ENCODE measurements at places on chromosomes 2 and 18.

- DNase-seq, result no peak
Observed at GRCh38 chr2:215354771-215355695, 43.2 kb downstream of the ATIC start.

GRCh38 chr2:216974321-216975302 lies 114.7 kb upstream of the TNP1 start:
- DNase-seq, result no peak

- DNase-seq, result peak; percentile 79
Observed at GRCh38 chr2:212299943-212300342, 238.7 kb downstream of the ERBB4 start.

- no peak for DNase-seq
Observed at GRCh38 chr2:197556456-197556855, 40.6 kb downstream of the MOB4 start.

GRCh38 chr18:3179430-3180089 lies 40.2 kb downstream of the MYOM1 start:
- no peak for DNase-seq

GRCh38 chr2:1898461-1899395 lies 154.4 kb upstream of the PXDN start:
- DNase-seq, result no peak

DNA sequence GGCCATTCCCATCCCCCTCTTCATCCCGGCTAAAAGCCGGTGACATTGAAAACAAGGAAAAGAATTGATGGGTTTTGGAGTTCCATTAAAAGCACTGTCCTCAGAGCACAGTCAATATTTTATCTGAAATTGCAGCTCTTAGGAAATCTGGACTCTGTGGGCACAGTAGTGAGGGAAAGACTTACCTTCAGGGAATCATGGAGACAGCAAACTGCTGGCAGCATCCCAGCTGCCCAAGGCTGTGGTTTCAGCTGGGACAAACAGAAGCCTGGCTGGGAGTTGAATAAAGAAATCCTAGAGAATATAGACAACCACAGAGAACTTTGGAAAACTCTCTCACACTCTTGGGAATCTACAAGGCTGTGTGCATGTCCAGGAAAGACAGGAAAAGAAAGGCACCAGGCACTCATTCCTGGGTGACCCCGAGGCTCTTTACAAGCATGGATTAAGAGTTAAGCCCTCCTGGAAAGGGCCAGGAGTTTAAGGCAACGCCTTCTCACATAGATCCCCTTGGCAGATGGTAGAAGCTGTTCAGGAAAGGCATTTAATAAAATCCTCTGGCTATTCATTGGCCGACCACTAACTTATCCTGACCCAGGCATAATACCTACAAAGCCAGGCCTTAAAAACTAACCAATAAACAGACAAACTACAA lies 255.1 kb downstream of the MYT1L start:
- DNase-seq, result no peak

- DNase-seq, result no peak
Observed at GRCh38 chr2:224555823-224556366, 29.3 kb downstream of the CUL3 start.

GRCh38 chr2:2660789-2661355 lies 329.8 kb upstream of the MYT1L start:
- DNase-seq, result no peak

GRCh38 chr2:111106706-111107105 lies 14.0 kb upstream of the BCL2L11 start:
- DNase-seq, result no peak

DNA sequence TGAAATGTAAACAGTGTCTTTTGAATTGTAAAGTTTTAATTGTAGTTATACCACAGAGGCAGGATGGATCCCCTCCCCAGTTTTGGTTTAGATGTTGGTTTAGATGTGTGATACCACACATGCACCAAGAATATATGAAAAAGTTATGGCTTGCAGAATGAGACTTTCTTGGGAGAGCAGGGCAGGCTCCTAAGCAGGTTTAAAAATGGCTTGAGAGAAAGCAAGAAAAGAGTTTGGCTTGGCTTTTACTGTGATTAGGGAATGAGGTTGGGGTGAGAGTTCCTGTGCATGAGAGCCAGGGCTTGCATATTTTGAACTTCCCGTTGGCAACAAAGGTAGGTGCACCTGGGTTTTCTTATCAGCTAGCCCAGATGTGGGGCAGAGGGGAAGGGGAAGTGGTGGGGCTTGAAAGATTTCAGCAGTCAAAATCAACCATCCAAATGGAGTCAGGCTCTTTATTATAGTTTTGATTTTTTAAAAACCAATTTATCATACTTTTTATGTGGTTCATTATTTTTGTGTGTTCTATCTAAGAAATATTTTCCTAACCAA lies 246.9 kb downstream of the MTX2 start:
- no peak for DNase-seq

DNA sequence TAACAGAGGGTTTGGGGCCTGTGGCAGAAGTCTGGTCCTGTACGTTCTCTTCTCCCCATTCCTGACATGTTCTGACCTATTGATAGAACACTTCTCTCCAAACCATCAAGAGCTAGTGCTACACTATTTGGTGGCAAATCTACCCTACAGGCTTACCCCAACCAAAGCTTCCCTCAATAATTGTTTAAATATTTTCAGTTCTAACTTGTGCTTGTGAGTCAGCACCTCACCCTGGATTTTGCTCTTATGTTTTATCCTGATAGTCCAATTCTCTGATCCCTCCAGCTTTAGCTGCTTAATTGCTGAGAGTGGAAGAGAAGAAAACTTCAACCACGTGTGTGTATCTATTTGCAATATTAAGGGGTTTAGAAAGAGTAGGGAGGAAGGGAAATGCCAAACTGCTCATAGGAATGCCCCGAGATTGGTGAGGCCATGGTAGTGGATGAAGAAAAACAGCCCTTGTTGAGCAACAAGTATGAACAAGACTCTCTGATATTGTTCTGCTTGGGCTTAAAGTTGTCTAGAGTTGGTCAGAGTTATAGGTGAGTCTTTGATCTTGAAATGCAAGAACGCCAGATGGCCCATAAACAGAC lies 67.8 kb upstream of the PARD3B start:
- no peak for DNase-seq

GRCh38 chr2:179861416-179862067 lies at the start of gene ZNF385B:
Gene ZNF385B, minus strand, starts transcription at chr2:179861612.
- DNase-seq, result peak; percentile 9

- DNase-seq, result peak; percentile 35
Observed at GRCh38 chr2:164479460-164479859, 141.8 kb downstream of the GRB14 start.

DNA sequence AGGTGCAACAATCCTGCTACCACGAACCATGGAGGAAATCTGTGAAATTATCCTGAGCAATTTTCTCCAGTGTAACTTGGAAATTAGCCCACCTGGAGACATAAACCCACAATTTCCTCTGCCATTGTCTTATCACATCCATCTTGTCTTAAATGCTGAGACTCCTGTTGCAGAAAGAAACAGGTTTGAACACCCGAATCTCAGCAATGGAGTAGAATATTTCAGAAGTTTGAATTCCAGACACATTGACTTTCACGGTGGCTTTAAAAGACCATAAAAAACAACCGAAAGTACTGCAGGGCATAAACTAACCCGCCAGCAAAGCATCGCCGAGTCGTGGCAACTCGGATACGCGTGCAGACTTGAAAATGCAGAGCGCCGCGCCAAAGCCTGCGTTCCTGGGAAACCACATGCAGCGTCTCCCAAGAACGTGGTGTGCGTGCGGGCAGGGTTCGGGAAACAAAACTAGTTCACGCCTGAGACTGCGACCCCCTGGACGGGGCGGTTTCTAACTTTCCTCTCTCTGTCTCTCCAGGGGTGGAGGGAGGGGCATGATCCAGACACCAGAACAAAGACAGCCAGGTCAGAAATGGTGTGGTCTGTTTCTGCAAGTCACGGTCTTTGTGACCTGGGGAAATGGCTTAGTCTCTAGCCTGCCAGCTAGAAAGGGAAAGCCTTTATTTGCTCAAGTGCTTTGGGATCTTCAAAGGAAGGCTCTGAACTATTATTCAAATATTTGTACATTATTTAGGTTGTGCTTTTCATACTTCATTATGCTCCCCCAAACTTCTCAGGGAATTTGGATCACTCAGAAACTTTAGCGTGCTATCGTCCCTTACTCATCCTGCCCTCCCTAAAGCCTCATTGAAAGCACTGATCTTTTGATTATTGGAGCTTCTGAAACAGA lies 26.9 kb upstream of the KCTD1 start:
- no peak for DNase-seq

GRCh38 chr2:122851161-122851560 lies 1095.7 kb downstream of the TSN start:
- DNase-seq, result no peak

GRCh38 chr2:145927131-145927950 lies 1407.4 kb upstream of the ZEB2 start:
- no peak for DNase-seq

- no peak for DNase-seq
Observed at GRCh38 chr2:8277921-8278571, 403.8 kb upstream of the ID2 start.

DNA sequence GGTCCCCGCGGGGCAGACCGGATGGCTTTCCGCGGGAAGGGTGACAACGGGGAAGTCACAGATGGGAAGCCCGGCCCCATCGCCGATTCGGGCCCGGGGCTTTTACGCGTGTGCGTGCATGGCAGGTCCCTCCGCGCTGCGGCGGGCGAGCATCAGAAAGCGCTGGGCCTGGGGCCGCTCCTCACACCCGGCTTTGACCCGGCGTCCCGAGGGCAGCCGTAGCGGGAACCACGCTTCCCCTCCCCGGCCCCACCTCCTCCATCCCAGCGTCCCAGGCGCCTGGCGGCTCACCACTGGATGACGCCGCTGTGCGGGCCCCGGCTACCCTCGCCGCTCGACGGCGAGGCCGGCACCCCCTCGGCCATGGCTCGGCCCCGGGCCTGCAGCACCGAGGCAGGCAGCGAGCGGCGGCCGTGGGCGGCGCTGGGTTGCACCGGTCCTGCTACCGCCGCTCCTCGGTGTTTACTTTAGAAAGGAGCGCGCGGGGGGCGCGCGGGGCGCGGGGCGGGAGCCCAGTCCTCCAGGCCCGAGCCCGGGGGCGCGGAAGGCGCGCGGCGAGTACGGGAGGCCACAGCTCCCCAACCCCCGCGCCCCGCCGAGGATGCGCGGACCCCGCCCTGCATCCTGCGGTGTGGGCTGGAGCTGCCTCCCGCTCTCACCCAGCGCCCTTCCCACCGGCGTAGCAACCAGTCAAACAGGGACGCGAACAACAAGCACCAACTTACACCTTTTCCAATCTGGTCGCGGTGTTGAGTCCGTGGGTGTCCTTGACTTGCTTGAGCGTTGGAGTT lies 806 bp downstream of the RFX8 start:
- no peak for DNase-seq

DNA sequence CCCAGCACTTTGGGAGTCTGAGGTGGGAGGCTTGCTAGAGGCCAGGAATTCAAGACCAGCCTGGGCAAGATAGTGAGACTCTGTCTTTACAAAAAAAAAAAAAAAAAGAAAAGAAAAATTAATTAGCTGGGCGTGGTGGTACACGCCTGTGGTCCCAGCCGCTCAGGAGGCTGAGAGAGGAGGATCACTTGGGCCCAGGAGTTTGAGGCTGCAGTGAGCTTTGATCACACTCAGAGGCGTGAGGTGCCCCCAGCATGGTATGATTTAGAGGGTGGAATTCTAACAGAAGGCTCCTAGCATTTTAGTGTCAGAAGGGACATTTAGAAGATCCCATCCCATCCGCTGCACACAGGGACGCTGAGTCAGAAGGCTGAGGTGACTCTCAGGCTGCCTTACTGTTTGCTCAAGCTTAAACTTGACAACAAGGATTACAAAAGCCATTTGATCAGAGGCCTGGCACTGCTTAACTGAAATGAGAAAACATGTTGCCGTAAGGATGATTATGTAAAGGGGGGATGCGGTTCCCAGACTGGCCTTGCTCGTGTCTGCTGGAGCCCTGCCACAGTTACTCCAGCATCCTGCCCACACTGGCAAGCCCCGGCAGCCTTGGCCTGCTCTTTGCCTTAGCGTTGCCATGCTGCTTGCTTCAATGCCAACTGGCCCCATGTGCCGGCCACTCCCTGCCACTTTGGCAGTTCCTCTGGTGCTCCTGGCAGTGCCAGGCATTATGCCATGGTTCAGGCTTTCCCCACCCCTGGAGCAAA lies 45.6 kb upstream of the SLC1A4 start:
- DNase-seq, result no peak

- no peak for DNase-seq
Observed at GRCh38 chr2:19806591-19806990, 95.2 kb downstream of the TTC32 start.

- no peak for DNase-seq
Observed at GRCh38 chr18:69402533-69402989, 1.9 kb downstream of the DOK6 start.

- peak; percentile 3 for DNase-seq
Observed at GRCh38 chr2:71299507-71299906, 32.1 kb upstream of the ZNF638 start.

DNA sequence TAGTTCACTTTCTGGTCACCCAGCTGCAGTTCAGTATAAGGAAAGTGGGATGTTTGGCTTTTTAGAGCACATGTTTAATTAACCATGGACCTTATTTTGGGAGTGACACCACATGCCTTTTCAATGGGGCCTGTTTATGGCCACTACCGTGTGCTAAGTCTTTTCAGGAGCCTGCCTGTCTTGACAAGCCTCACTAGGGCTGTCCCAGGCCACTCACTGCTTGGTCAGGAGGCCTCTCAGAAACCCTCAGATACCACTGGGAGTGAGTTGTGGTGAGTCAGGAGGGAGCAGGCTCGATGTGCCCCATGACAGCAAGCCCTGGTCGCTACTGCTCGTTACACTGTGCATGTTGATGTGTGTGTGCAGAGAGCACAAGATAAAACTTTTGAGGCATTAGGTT lies 123.0 kb downstream of the MAP4K4 start:
- no peak for DNase-seq

- DNase-seq, result no peak
Observed at GRCh38 chr2:30915486-30915885, 108.2 kb upstream of the CAPN13 start.

GRCh38 chr2:78861546-78861945 lies 164.0 kb upstream of the REG3G start:
- DNase-seq, result no peak

DNA sequence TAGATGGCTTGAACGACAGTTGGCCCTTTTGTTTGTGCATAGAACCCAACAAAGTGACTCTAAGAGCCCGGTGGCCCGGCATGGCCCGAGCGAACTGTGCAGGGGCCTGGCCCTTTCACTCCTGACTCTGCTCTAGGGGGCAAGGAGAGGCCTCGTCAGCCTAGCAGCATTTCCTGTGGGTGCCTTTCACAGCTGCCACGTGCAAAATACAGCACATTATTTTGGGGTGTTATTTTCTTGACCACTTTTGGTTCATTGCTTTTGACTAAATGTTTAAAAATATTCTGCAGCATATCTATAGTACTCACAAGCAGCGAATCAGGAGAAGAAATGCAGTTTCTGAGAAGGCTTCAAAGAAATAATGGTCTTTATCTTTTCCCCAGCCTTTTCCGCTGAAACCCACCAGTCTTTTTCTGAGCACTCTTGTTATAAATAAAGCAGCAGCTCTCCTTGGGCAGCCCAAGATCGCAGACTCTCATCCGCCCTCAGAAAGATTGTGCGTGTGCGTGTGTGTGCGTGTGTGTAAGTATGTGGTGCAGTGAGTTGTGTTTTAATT lies 31.3 kb downstream of the DGKD start:
- DNase-seq, result no peak

- no peak for DNase-seq
Observed at GRCh38 chr18:67243799-67244587, 272.5 kb downstream of the DSEL start.

All from NCI-H1436 (cell line).